ENCODE measurements at places on chromosomes 12 and 14.

DNA sequence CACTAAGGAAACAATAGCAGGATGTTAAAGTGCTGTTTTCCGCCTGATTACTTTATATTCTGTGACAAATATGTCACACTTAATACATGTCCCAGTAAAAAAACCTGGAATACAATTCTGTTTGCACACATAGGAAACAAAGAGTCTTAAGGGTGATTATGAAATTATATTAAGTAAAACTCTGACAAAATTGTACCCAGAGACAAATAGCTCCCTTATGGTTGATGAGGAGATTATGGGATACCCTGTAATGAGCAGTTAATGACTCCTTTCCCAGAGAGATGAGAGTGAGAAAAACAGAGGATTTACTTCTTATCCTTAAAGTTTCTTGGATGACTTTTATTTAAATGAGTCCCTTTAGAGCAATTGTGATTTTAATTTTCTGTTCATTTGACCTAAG is 370.6 kb downstream of the PDZRN4 start:
- DNase-seq = no peak

GRCh38 chr12:46916796-46917419 is 91.1 kb upstream of the SLC38A4 start:
- no peak for DNase-seq

- no peak for DNase-seq
These were observed 43.2 kb upstream of the MYBPC1 start for GRCh38 chr12:101551362-101552114.

GRCh38 chr12:121325922-121326396 is 26.3 kb downstream of the ANAPC5 start:
- DNase-seq = no peak

DNA sequence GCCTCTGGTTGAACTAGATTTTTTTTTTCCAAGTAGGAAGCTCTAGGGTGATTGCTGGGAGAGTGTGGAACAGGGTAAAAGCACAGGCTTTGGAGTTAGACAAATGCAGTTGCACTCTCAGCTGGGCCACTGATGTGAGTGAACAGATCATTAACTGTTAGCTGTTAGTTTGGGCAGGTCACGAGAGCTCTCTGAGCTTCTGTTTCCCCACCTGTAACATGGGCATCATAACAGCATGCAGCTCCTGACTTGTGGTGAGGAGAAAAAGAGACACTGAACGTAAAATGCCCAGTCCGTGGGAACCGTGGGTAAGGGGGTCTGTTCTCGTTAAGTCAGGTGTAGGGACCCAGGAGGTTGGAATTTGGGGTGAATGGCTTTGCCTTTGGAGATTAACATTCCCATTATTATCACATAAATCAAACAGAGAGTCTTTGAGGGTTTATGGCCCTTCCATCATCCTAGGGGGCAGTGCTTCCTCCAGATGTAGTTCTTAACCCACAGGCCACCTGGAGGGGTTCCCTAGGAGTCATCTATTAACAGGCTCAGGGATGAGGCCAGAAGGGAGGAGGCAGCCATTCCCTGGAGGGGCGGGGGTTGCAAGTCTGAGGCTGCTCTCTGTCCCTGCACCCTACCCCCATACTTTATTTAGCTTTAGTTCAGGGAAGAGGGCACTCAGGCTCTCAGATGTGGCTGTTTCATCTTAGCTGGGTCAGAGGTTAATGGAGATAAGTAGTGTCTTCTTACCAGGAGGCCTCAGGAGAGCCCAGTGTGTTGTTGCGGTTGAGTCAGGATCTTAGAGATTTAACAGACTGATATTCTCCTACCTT is 135.2 kb downstream of the DACT1 start:
- DNase-seq = no peak

DNA sequence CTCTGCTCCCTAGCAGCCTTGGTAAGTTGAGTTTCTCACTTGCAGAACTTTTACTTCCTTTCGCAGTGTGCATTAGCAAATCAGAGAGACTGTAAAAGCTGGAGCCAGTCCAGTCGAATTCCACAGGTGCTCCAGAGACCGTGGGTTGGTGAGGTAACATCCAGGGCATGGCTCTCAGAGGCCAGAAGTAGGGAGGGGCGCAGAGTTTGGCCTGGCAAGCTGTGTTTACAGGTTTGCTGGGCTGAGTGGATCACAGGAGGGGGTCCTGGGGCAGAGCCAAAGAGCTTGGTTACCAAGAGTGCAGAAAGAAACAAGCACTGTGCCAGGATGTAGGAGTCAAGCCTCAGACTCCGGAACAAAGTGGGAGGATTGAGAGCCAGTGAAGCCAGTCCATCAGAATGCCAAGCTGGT is 10.2 kb upstream of the BHLHE41 start:
- DNase-seq = no peak

DNA sequence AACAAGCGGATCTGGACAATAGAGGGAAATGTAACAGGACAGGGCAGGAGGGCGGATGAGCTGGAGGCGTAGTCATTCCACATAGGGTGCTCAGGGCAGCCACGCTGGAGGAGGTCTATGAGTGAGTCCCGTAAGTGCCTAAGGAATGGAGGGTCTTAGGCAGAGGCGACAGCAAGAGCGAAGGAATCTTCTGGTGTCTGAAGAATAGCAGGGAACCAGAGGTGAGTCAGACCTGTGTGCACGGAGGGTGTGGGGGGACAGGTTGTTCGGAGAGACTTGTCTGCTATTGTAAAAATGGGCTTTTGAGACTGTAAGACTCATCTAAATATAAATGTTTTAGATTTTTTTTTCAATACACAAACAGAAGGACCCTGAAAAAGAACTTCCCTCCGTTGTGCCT is 70.6 kb downstream of the SETD3 start:
- DNase-seq = no peak

DNA sequence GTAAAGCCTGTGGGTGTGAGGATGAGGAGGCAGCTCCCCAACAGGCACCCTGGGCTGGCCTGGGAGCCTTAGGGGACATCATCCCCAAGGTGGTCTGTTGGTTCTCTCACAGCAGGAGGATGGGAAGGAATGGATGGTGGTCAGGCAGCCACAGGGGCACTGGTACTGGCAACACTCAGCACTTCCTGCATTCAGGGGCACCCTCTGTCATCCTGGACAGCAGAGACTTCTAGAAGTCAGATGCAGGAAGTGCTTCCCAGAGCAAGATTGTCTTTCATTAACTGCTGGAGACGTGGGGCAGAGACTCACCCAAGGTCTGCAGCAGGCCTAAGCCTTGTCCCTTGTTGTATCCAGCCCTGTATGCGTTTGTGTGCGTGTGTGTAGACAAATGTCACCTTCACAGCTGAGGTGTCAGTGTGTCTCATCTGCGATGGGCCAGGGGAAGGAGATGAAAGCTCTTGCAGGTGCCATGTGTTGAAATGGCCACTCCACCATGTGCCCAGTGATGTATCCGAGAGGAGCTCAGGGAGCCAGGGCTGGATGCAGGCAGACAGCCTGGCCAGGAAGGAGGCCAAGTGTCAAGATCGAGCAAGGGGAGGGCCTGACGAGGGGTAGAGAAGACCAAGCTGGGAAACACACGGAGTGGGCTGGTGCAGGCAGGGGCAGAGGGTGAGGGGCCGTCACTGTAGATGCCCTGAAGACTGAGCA is 85.1 kb downstream of the PITPNM2 start:
- DNase-seq = peak; percentile 31

GRCh38 chr14:52907949-52908348 is 42.9 kb downstream of the FERMT2 start:
- DNase-seq = no peak

GRCh38 chr12:91367234-91367849 is 184.7 kb upstream of the DCN start:
- no peak for DNase-seq

DNA sequence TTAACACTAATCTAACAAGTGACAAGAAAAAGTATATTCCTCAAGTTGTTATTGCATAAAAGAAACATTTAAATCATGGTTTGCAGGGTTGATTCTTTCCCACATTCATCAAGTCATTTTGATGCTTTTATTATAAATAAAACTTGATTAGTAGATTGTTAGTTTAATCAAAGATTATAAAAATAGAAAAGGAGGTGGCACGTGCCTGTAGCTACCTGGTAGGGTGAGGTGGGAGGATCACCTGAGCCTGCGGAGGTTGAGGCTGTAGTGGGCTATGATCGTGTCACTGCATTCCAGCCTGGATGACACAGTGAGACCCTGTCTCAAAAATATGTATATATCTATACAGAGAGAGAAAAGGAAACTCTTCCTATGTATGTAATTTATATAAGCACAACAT is 433.2 kb upstream of the RGS6 start:
- no peak for DNase-seq

- DNase-seq = no peak
These were observed 99.8 kb downstream of the PTGER2 start for GRCh38 chr14:52413729-52414408.

DNA sequence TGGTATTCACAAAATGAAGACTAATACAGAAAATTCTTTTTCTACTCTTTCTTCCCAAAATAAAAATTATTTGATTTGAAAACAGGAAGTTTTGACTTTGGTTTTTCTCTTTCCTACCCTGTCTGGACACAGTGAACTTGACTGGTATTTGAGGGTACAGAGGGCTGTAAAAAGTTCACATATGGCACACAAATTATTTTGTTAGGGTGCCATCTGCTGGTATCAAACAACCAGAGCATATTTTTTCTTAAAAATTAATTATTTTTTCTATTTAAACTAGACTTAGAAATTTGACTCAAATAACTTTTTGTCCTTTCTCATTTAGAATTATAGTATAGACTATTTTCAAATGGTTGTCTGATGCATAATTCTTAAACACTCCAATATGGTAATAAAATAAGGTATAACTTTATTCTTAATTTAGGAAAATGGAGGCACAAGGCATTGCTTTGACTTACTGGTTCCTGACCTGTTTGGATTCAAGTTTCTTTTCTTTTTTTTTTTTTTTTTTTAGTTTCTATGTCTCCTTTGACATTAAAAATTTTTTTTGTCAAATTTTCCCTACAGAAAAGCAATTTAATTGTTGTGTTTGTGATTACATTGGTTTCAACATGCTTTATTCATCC is 390.6 kb downstream of the PRKD1 start:
- no peak for DNase-seq

DNA sequence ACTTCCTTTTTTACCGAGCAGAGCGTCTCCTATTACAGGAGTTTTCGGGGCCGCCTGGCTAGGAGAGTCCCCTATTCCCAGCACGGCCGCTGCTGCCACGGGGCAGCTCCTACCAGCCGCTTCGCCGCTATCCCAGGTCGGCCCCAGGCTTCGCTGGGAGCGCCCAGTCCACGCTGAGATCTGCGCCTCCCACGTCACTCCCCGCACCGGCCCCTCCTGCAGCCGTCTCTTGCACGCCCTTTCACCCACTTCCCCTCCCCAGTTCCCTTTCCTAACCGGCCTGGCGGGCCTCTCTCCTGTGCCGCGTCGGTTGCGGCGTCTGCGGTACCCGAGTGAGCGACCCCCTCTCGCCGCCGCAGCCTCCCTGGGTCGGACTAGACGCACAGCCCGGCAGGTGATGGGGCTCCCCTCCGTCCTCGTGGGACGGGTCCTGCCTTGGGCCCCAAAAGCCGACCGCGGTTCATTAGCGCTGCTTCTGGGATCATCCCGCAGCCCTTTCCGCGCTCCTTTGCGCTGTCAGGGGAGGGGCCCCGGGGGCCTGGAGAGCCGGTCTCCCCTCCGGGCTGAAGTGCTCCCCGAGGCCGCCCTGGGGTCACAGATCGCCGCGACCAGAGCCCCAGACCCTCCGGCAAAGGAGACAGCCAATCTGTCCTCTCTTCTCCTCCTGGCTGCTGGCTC is 1318.4 kb downstream of the TMEM121 start:
- no peak for DNase-seq

DNA sequence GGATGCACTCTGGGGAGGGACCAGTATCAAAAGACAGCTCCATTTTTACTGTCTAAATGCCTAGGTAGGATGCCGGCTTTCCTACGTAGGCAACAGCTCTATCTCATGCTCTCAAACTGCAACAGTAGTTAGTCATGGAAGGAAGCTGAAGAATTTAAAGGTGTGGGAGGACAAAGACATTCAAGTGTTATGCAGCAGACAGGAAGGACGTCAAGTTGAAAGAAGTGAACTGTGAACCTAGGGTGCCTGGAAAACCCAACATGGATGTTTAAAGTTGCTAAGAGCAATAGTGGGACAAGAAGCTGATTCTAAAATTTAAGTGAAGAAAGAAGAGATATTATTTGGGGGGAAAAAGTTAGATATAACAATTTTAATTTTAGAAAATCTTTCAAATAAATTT is 5.9 kb downstream of the SEC23A start:
- DNase-seq = no peak

DNA sequence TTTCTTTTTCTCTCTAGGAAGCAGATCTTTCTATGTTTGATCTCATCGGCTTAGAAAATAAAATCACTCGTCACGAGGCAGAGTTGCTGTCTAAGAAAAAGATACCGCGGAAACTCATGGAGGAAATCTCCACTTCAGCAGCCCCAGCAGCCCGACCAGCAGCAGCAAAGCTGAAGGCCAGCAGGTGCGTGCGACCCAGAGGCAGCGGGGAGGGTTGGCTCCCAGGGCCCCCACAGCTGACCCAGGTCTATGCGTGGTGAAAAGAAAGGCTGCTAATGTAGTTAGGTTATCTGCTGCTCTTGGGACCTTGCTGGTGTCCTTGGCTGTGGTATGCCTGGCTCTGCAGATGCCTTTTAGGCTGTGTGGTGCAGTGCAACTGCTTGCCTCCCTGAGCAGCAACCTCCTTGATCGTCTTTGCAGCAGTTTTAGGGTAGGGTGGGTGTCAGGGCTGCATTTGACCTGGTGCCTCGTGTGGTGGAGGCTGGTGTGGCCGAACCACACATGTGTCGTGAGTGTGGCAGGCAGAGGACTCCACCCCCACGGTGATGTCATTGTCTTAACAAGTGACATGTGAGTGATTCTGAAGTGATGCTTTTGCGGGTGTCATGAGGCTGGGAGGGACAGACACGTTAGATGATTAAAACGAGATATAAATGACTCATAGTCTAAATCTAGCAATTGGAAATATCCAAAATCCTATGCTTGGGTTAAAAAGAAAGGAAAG is 68.6 kb downstream of the EP400 start:
- no peak for DNase-seq

- no peak for DNase-seq
These were observed 30.9 kb downstream of the GPHB5 start for GRCh38 chr14:63287666-63288483.

DNA sequence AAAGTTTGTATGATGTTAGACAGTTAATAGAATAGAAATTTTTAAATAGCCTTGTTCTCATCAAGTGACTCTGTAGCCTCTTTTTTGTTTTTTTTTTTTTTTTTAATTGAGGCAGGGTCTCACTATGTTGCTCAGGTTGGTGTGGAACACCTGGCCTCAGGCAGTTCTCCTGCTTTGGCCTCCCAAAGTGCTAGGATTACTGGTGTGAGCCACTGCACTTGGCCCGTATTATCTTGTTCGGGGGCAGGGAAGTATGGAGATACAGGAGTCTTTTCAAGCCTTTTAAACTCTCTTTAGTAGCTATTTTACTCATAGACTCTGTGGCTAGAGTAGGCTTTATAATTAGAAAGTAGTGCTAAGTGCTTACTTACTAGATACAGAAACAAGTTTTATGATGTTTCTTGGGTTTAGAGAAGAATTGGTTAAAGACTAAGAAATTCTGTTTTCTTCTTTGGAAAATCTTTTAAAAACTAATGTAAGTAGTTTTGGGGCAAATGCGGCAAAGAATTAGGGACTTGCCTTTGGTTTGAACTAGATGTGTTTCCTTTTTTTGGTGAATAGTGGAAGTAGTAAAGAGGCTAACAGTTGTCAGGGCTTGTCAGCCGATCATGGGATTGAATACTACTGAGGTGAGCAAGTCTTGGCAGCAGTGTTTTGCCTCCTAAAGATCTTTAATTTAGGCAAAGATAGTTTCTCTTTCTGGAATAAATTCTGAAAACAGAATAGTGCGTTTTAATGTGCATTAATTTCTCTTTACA is 31.3 kb downstream of the FBXO34 start:
- no peak for DNase-seq
